ENCODE measurements at places on chromosomes 12 and 14. TPM values are rescaled to one million over a fixed set of nuclear protein-coding genes. Genes with fewer than 3 reads are reported as not detected.

The VRTN gene
- total RNA-seq, result not detected

The PTPRQ gene
- total RNA-seq, result 1.2 TPM

The SRRM4 gene
- total RNA-seq, result under 0.01 TPM

The NGB gene
- total RNA-seq, result not detected

The ARMH4 gene
- 5.5 TPM for total RNA-seq

The CTSG gene
- not detected for total RNA-seq

The PTPRR gene
- 0.58 TPM for total RNA-seq

Data from smooth muscle cell of trachea (primary cell).